ENCODE measurements at places on chromosomes 12 and 14. TPM values are rescaled to one million over a fixed set of nuclear protein-coding genes. Genes with fewer than 3 reads are reported as not detected.

Gene MRPS35
- total RNA-seq, result 94.1 TPM

Gene SLC25A47
- not detected for total RNA-seq

Gene KRT71
- not detected for total RNA-seq

Gene C1S
- 51.4 TPM for total RNA-seq

Gene PRPF40B
- 6.1 TPM for total RNA-seq

Gene CLEC1A
- total RNA-seq, result not detected

Gene ENDOU
- total RNA-seq, result not detected

Gene NYNRIN
- total RNA-seq, result 0.40 TPM

Gene OR6C3
- not detected for total RNA-seq

Gene TEAD4
- 50.8 TPM for total RNA-seq

Gene CCDC196
- not detected for total RNA-seq

Gene GPR68
- total RNA-seq, result 0.06 TPM

All from A549 treated with DMSO at 1 μM for 4 hours (cell line).